CD4-positive, alpha-beta T cell treated with Interleukin-12 subunit alpha and Interleukin-12 subunit beta, for 1 hour (primary cell): ENCODE measurements at places on chromosomes 5 and 9.

DNA sequence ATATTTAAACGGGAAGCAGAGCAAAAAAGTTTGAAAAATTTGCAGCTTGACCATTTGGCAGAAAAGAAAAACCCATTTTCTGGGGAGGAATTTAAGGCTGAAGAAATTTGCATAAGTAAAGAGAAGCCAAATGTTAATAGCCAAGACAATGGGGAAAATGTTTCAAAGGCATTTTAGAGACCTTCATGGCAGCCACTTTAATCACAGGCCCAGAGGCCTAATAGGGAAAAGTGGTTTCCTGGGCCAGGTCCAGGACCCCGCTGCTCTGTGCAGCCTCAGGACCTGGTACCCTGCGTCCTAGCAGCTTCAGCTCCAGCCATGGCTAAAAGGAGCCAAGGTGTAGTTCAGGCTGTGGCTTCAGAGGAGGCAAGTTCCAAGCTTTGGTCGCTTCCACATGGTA, 507.3 kb downstream of the SLCO4C1 start:
- no peak for DNase-seq

- DNase-seq, result peak; percentile 37
These were observed 116.0 kb downstream of the TENT4A start for GRCh38 chr5:6829150-6829784.

DNA sequence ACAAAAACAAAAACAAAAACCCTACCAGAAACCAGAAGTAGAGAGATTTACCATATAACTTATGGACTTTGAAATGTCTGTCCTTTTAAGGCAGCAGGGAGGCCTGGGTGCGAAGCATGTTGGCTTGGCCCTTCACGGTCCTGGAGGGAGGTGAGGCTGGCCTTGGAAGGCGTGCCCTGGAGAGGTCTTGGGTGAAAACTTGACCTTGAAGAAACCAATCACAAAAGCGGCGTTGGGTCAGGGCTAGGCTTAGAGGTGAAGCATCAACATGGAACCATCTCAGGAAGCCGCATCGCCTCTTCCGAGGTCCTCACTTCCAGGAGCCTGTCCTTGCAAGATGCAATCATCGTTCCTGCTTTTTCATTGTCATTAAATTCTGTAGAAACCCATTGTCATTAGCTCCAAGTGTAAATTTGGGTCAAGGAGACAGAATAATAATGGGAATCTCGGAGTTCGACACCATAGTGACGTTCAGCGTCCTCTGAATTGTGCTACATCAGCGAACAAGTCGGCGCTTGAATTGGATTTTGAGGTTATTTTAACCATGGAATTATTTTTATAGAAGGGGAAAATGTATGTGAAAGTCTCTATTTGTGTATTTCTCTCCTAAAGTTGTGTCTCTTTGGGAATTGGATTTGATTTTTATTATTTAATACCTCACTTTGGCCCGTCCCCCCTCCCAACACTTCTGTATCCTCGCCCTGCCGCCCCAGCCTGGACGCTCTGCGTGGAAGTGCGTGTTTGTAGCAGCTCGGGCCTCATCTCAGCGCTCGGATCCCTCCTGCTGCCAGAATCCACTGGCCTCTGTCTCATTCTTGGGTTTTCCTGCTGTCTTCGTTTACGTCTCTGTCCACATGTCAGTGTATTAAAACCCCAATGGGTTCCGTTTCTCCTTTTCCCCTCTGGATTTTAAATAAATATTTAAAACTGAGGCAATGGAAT, 11.1 kb upstream of the ORM1 start:
- no peak for DNase-seq

DNA sequence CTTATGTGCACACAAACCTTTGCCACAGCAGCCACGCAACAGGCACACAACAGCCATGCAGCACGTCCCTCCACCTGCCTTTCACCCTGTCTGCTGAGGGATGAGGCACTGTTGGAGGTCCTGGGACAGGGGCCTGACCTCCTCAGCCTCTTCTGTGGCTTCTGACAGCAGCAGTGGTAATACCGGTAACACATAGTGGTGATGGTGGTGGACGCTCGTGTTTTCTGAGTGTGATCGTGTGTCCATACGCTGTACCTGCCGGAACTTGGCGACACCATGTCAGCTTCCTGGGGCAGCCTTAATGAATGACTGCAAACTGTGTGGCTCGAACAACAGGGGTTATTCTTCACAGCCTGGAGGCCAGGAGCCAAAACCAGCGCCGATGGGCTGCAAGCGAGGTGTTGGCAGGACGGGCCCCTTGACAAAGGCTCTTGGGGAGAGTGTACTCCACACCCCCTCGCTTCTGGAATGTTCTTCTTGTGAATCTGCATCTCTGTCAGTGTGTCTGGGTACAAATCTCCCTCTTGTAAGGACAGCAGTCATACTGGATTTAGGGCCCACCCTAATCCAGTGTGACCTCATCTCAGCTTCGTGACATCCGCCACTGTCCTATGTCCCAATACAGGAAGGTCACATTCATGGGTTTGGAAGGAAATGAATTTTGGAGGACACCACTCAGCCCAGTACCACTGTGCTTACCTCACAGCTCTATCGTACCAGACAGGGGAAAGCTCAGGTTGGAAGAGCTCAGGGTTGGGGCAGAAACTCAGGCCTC, 55.3 kb upstream of the EXOC3 start:
- DNase-seq, result no peak

GRCh38 chr9:108634672-108635462, 220.9 kb downstream of the ACTL7B start:
- DNase-seq, result no peak

DNA sequence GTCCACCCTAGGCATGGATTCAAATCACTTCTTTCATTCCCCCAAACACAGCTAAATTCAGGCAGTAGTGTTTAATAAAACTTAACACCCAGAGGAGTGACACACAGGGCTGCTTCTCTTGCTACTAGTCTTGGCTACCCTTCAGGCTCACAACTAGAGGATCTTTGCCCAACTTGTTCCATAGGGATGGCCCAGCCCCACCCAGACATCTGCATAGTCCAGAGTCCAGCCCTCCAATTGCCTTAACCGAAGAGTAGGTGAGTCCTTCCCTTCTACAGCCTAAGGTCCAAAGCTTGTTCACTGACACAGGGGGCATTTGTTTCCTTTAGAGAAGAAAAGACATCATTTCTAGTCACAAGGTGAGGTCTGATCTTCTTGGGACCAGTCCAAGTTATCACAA, 15.2 kb upstream of the RXFP3 start:
- DNase-seq, result no peak

DNA sequence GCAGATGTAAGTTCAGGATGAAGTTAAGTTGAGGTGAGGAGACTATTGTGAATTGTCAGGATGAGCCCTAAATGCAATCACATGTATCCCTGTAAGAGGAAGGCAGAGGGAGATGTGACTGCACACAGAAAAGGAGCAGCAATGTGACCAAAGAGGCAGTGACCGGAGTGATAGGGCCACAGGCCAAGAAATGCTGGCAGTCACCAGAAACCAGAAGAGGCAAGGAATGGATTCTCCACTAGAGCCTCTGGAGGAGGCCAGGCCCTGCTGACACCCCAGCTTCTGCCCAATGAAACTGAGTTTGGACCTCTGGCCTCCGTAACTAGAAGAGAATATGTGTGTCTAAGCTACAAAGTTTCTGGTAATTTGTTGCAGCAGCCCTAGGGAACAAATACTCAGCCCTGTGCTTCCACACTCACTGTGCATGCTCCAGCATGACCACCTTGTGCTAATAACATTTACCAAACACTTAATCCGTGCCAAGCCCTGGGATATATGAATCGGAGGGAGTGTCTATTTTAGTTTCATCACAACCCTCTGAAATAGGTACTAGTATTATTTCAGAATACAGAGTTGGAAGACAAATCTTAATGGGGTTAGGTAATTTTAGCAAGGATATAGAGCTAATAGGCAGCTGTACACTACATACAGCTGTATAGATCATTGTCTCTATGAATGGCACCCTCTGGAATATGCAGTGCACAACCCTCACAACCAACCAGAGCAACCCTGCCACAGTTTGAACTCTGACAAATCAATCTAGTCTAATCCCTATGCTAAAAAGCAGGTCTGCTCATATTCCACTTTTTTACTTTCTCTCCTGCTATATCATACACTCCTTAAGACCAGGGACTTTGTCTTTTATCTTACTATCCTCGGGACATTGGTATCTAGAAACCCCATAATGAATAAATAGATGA, 7.8 kb upstream of the GPX8 start:
- DNase-seq, result no peak

- DNase-seq, result no peak
These were observed 21.3 kb upstream of the EBF1 start for GRCh38 chr5:159121061-159121460.

GRCh38 chr9:97675655-97676054, 21.5 kb downstream of the XPA start:
- DNase-seq, result no peak

DNA sequence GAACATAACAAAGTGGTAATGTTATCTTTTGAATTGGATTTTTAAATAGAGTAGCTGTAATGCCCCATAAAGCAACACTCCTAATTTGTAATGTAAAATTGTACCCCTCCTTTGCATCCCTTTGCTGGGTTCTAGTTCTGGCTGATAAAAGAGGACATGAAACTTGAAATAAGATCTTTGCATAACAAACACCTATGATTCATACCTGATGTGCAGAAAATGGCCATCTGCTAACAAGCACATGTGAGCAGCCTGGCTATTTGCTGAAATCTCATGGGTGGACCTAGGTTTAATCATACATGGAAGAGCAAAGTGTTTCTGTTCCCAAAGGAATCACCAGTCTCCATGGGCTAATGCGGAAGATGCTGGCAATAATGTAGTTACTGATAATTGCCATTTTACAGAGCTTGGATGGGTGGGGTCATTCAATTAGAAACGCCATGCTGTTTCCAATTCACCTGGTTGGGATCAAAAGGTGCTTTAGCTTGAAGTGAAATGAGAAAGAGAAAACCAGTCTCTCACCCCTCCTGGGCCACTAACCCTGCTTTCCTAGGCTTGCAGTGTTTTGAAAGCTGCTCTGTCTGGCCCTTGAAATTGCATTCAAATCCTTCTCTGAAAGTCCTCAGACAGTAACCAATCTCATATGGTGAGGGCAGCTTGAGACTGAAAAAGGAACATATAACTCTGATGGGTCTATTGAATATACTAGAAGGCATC, 585.1 kb downstream of the TLE4 start:
- DNase-seq, result no peak

GRCh38 chr5:137902408-137903133, 13.3 kb downstream of the PKD2L2 start:
- no peak for DNase-seq

- no peak for DNase-seq
These were observed 247.4 kb downstream of the SMARCA2 start for GRCh38 chr9:2262386-2263071.

- no peak for DNase-seq
These were observed 67.9 kb upstream of the UNC5A start for GRCh38 chr5:176742246-176743105.

- no peak for DNase-seq
These were observed 69.1 kb upstream of the TJP2 start for GRCh38 chr9:69104830-69105527.

GRCh38 chr9:135338546-135338945, 141.0 kb upstream of the PPP1R26 start:
- DNase-seq, result no peak

DNA sequence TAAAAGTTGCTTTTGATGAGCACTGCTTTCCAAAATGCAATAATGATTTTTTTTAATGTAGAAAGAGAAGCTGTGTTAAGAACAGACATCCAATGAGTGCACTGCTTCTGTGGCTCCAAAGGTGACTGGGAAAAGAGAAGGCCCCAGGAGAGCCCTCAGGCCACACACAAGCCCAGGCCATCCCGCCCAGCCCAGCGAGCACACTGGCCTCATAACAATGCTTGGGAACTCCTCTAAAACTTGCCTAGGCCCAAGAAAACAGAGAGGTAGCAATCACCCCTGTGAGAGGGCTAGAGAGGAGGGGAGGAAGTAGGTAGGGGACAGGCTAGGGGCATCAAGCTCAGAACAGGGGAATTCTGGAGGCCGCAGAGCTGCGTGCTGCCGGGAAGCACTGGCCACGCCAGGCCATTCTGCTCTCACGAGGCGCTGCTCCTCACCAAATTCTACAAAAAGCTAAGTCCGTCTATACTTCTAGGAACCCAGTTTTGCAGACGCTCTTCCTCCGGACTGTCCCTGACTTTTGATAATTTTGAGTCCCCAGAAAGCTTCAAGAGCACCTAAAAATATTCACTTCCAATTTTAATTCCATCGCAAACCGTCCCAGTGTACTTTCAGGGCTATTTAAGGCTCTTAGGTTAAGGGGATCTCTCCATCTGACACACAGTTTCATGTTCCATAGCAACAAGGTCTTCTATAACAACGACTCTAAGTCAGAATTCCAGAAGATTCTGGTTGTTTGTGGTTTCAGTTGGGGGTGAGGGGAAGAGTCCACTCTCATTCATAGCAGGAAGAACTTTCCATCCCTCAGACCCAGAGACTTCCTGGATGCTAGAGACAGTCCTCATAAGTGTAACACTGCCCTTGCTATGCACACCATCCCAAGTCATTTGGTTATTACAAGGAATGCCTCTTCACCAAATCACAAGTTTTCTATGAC, 51.0 kb downstream of the HABP4 start:
- no peak for DNase-seq

GRCh38 chr9:15249042-15249818, 57.8 kb downstream of the TTC39B start:
- no peak for DNase-seq

- no peak for DNase-seq
These were observed 21.9 kb downstream of the ARRDC3 start for GRCh38 chr5:91361055-91361701.

- no peak for DNase-seq
These were observed 190.6 kb upstream of the MSX2 start for GRCh38 chr5:174533751-174534241.

DNA sequence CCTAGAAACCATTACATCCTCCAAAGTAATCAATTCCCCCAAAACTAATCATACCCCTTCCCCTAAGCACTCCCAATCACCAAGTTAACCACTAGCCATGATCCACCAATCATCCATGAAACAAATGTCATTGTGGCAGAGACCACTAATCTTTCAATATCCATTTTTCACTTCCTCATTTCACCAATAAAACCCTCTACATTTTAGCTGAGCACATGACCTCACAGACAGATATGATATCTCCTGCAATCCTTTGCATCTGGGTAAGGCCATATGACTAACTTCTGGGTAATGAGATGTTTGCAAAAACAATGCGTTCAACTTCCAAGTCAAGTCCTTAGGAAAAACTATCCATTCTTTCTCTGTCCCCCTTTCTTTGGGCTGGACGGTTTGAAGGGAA, 20.7 kb downstream of the OR2S2 start:
- DNase-seq, result no peak

DNA sequence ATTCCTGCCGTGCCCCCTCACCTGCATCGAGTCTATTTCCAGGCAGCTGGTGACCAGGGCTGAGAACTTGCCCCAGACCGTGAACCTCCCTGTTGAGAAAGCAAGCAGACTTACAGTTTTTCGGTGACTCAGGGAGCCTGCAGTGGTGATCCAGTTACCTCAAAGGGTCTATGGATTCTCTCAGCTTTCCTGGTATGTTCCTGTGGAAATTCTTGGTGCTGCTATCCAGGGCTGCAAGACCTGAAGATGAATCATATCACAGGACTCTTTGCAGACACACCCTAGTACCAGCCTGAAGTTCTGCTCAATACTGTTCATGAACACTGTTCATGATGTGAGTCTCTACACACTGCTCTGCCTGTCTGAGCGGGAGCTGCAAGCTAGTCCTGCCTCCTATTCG, 154.7 kb downstream of the WDR70 start:
- DNase-seq, result no peak

- DNase-seq, result no peak
These were observed 57.8 kb upstream of the LARP1 start for GRCh38 chr5:154697371-154697770.
